Adrenal gland (tissue), 19 donors: ENCODE measurements at places on chromosomes 3 and 15.

DNA sequence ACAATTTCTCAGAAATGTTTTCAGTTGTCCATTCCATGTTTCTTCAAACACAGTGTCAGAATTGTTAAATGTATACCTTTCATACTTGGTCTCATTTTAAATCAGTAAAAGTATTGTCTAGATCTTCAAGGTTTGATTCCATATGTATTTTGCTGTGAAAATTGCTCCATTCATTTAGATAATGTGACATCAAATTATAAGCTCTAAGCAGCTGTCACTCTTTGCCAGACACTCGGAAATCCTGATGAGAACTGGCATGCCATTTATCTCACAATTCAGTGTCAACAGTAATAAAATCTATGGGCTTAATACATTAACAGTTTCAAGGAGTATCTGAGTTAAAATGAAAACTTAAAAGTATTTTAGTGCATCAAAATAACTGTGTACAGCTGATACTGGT lies 1025.3 kb upstream of the EPHA6 start:
- no peak for DNase-seq

GRCh38 chr3:132009241-132009640 lies 25.6 kb downstream of the CPNE4 start:
- no peak for DNase-seq

DNA sequence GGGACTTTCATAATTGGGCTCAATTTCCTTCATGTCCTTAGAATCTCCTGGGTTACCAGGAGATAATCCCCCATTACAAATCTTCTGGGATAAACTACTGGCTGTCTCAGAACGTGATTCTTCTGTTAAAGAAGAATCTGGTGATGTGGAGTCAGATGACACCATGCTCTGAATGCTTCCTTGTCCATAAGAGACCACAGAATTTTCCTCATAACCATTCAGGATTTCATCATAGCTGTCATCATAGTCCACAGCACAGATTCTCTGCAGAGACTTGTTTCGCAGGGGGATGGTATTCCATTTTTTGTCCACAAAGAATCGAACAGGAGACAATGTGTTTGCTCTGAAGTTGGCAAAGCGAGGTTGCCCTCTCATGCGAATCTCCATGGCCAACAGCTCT lies 109.8 kb upstream of the TSPAN3 start:
- DNase-seq, result no peak

- no peak for DNase-seq
These were observed 13.9 kb downstream of the ITGB5 start for GRCh38 chr3:124873226-124873625.

- DNase-seq, result no peak
These were observed 2.1 kb downstream of the RNF168 start for GRCh38 chr3:196501316-196502044.

DNA sequence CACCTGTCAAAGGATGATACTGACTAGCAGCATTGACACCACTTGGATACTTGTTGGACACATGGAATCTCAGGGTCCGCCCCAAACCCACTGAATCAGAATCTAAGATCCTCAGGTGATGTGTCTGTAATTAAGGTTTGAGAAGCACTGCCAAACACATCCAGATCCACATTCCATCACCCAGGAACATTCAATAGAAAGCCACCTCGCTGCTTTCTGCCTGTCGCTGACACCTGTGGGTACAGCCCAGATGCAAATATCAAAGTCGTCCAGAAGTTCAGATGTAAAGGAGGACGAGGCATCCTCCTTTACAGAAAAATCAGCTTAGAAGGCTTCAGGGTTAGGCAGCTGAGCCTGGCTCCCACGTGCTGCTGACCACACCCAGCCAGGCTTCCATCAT lies 5.2 kb upstream of the RPS17 start:
- no peak for DNase-seq

DNA sequence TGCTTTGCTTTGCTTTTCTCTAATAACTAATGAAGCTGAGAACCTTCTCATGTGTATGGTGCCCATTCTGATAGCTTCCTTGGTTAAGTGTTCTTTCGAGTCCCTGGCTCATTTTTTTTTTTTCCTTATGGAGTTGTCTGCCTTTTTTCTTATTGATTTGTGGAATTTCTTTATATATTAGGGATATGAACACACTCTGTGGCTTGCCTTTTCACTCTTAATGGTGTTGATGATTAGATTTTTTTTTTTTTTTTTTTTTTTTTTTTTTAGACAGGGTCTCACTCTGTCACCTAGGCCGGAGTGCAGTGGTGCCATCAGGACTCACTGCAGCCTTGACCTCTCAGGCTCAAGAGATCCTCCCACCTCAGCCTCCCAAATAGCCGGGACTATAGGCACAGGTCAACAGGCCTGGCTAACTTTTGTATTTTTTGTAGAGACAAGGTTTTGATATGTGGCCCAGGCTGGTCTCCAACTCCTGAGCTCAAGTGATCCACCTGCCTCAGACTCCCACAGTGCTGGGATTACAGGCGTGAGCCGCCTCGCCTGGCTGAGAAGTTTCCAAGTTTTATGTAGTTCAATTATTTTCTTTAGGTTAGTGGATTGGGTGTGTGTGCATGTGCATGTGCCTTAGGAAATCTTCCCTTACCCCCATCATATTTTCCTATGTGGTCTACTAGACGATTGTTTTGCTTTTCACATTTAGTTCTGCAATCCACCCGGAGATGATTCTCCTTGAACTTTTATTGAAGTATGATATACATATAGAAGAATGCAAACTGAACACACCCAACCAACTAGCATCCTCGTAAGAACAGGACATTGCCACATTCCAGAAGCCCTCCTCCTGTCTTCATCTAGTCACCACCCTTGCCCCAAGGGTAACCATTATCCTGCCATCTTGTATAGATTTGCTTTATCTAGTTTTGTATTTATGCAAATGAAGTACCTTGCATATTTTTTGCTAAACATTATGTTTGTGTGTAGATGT lies 1.7 kb upstream of the SNRPA1 start:
- no peak for DNase-seq

DNA sequence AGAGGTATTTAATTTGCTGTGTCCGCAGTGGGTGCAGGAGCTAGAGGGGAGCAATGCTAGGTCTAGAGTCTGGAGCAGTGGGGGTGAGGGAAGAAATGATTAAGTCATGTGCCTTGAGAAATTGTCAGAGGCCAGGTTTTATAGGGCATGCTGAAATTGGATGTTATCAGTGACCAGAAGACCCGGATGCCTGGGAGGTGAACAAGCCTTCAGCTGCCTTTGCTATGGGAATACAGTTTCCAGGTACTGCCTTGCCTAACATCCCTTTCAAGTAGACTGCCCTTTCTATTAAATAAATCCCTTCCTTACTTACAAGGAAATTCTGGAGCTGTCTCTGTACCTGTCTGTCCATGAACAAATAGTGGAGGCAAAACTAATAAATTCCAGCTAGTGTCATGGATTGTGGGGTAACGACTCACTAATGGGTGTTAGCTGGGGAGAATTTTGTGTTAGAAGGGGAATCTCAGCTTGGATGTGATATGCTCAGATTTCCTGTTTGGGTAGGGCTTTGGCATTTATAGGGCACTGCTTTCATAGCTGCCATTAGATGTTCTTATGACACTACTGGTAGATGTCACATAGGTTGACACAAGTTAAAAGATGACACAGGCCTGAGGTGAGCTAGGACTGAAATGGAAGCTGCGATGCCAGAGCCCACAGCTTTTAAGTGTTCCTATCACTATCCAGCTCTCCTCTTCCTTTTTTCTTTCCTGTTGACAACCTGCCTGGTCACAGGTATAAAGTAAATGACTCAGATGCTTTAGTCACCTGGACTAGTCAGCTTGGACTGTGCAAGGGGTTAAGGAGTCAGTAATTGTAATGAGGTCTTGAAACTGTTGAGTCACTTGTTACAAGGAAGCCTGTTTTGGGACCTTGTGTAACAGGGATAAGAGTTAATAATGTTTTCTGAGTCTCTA lies 21.3 kb downstream of the CHD2 start:
- no peak for DNase-seq

- DNase-seq, result no peak
These were observed 124.1 kb upstream of the CHRM5 start for GRCh38 chr15:33844186-33844585.
